ENCODE measurements at places on chromosomes 2 and 18.

DNA sequence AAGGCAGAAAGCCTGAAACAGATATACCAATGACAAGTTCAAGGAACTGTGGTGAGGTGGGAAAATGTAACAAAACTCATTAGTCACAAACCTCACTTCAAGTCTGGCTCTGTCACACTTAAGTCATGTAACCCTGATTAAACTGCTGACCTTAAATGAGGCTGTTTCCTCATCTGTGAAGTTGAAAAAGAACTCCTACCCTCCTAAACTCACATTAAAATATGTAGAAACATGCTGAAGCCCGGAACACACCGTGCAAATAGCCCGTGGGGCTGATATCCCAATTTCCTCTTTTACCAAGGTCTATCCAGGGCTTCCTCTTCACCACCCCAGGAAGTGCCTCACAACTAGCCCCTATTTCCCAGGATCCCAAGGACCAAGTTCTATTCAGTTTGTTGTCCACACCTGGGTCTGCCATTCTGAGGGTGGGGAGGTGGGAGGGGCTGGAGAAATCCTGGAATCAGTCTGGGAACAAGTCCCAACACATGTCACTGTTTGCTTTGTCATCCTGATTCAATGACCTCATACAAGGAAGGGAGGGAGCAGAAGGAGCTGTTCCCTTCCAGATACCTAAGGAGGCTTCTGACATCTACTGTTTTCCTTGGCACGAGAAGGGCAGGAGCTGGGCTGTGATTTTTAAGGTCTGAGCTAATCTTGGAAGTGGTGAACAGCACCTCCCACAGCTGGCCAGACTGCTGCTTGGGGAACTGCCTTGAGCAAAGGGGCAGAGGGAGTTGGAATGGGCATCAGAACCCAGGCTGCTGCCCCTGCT is 42.3 kb downstream of the SLC4A1AP start:
- peak; percentile 54 for DNase-seq

GRCh38 chr2:96509114-96509846 is 4.1 kb upstream of the NEURL3 start:
- peak; percentile 72 for DNase-seq

- no peak for DNase-seq
Measured at GRCh38 chr2:151476287-151476686, 66.6 kb downstream of the RIF1 start.

- DNase-seq: no peak
Measured at GRCh38 chr2:197215748-197216360, 94.7 kb downstream of the ANKRD44 start.

GRCh38 chr2:100057901-100058261 is 84.5 kb downstream of the AFF3 start:
- DNase-seq: no peak

DNA sequence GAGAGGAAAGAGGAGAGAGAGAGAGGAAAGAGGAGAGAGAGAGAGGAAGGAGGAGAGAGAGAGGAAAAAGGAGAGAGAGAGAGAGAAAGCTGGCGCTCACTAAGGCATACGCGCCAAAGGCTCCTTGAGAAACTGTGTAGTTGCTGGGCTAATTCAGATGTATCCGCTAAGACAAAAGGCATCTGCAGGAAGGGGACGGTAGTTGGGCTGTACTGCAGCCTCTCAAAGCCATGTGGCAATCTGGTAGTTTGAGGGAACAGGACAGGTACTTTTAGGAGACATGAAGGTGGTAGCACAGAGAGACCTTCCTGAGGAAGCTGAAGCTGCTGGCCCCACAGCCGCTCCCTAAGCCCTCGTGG is 31.6 kb downstream of the THNSL2 start:
- DNase-seq: no peak

DNA sequence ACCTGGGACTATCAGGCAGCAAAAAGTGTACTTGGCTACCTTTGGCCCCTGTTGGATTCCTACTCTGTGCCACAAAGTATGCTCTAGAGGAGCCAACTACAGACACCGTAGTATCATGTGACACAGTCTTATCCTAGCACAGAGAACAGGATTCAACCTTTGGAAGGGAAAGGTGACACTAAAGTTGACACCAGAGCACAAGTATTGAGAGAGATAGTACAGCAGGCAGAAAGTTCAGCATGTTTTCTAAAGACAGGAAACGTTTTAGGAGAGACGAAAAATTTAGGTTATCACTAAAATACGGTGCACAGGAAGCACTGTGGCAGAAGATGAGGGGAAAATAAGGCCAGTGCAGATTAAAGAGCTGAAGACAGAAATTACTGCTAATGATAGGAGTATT is 18.6 kb downstream of the SMAD2 start:
- no peak for DNase-seq

Data from NCI-H1417 (cell line).